ENCODE measurements at places on chromosomes 11 and 22.

DNA sequence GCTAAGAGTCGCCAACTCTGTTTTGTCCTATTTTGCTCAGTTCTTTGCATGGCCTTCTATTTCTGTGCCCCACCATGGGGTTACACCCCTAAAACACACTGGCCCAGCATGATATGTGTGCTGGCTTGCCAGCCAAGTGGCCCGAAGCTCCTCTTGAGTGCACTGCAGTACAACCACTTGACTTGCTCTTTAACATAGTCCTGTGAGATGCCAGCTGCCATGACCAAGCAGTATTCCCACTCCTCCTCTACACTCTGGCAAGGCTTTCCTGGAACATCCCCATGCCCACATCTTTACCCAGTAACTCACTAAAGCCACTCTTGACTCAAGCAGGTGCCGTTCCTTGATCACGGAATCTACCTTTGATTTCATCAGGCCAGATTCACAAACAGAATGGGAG, 102.9 kb upstream of the GAL start:
- no peak for DNase-seq

DNA sequence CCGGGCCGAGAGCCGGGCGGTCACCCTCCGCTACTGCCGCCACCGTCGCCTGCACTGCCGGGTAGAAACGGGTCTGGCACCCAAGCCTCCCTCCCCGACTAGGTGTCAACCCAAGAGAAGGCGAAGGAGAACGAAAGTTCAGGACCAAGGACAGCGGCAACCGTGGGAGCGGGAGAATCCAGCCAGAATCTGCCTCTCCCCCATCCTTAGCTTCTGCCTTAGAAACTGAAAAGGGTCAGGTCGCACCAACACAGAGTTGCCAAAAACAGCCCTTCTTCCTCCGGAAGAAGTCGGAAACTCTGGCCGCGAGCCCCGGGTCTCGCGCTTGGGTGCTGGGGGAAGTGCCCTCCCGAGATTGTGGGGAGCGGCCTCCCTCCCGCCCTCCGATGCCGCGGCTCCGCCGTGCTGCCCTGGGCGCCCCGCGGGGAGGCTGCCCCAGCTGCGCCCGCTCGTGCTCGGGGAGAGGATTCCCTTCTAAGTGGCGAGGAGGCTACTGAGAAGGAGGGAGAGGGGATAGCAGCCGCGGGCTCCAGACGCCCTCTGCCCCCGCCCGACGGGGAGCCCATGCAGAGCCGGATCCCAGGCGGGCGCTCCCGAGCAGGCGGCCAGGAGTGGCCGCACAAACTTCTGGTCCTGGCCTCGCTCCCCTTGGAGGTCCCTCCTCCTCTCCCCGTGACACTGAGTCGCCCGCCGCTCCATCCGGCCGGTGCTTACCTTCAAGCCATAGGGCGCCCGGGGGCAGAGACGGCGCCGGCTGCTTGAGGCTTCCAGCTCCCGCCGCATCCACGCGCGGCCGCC, 637 bp downstream of the DRD2 start:
- no peak for DNase-seq

GRCh38 chr11:7573193-7573557, 59.4 kb downstream of the PPFIBP2 start:
- DNase-seq: no peak

DNA sequence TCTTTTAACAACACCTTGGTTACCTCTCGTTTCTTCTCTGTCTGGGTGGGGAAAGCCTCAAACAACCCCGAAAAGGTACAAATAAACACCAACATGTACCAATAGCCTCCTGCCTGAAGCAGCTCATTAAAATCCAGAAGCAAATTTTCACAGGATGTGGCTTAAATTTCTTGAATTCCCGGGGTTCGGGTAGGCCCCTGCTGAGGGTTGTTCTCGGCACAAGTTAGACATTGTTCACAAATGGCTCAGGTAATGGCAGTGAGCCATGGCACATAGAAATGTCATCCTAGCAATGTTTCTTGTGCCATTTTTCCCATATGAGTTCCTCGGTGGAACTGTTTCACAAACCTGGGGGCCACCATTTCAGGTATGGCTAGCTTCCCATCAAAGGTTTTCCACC, 19.7 kb upstream of the GLYATL1 start:
- DNase-seq: no peak

- DNase-seq: no peak
These were observed 9.1 kb downstream of the SMTNL1 start for GRCh38 chr11:57546451-57546850.

- no peak for DNase-seq
These were observed 4.8 kb upstream of the ELFN2 start for GRCh38 chr22:37431801-37432707.

- no peak for DNase-seq
These were observed 10.0 kb downstream of the PRR33 start for GRCh38 chr11:1881442-1882264.

GRCh38 chr22:30649430-30650007, 13.9 kb downstream of the SLC35E4 start:
- DNase-seq: peak; percentile 78

GRCh38 chr11:2681408-2682145, 18.2 kb downstream of the KCNQ1OT1 start:
- DNase-seq: no peak

- no peak for DNase-seq
These were observed 118.8 kb upstream of the VPREB1 start for GRCh38 chr22:22125579-22126468.

DNA sequence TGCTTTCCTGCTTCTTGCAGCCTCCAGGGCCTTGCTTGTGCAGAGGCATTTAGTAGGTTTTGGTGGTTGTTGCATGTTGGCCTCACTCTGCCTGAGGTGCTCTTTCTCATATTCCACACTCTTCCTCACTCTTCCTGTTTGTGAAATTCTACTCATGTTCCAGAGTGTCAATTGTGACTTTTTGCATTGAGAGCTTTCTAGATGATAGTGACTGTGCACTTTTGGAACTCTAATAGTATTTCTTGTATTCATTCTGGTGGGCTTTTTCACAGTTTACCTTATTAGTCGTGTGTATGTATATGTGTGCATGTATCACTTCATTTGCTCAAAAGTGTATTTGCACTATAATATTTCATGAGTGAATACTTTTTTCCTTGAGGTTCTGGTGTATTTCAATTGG, 11.3 kb downstream of the HSD17B12 start:
- no peak for DNase-seq

GRCh38 chr22:45413013-45413367, 409 bp downstream of the SMC1B start:
- DNase-seq: no peak

DNA sequence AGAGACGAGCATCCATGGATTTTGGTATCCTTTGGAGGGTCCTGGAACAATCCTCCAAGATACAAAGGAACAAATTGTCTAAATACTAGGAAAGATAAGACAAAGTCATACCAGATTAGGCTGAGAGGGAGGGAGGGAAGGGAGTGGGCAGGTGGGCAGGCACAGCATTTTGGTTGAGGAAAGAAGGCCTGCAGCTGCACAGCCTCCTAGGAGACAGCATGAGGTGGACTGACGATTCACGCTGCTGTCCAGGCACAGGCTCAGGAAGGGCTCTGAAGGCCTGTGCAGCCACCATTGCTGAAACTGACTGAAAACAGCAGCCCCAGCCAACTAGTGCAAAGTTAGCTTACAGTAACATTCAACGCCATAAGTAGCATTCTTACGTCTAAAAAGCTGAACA, 64.7 kb downstream of the PACSIN2 start:
- DNase-seq: no peak

DNA sequence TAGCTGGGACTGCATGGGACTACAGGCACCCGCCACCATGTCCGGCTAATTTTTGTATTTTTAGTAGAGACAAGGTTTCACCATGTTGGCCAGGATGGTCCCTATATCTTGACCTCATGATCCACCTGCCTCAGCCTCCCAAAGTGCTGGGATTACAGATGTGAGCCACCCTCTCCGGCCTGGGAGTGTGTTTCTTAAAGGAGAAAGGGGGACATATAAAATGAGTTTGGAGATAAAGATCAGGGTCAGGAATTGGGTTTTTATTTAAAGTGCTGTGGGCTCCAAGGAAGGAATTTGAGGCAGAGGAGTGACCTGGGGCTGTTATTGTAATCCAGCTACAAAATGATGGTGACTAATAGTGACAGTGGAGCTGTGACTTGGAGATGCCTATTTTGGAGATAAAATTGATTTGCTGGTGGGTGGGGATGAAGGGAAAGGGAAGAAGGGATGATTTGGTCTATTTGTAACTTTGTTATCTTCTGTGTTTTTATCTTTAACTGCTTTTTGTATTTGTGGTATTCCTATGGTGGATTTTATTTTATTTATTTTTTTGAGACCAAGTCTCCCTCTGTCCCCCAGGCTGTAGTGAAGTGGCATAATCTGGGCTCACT, 5.0 kb downstream of the CRKL start:
- DNase-seq: no peak

DNA sequence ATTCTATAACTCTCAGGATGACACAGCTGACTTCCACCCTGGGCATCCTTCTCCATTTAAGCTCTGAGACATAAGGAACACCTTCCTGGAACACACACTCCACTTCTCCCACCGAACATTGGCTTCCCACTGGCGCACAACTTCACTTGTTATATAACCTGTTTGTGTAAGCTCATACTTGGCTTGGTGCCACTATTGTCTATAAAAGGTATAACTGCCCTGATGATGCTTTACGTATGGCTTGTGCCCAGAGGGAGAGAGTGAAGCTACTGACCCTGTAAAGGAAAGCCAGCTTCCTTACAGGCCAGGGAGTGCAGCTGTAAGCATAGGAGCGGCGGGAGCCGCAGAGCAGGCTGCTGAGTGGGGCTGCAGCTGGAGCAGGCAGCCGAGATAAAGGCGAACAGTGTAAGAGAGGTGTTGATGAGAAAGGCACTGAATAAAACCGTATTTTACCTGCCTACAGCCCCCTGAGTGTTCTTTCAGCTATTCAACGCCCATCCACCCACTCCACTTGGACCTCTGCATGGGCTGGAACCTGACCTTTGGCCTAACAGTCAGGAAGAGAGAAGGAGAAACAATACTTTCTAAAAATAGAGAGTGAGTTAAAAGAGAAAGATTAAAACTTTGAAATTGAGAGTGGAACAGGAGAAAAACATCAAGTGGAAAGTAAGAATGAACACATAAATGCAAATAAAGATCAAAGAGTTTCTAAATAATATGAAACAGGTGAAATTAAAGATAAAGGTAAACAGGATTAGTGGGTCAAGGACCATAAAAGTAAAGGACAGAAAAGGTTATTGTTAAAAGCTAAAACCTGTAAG, 252.1 kb upstream of the ARHGAP42 start:
- no peak for DNase-seq

GRCh38 chr22:19802001-19802893, 41.7 kb downstream of the TBX1 start:
- DNase-seq: no peak

- no peak for DNase-seq
These were observed 7.0 kb upstream of the ARHGAP42 start for GRCh38 chr11:100680070-100680469.

GRCh38 chr11:128767591-128768001, 73.7 kb downstream of the FLI1 start:
- no peak for DNase-seq

DNA sequence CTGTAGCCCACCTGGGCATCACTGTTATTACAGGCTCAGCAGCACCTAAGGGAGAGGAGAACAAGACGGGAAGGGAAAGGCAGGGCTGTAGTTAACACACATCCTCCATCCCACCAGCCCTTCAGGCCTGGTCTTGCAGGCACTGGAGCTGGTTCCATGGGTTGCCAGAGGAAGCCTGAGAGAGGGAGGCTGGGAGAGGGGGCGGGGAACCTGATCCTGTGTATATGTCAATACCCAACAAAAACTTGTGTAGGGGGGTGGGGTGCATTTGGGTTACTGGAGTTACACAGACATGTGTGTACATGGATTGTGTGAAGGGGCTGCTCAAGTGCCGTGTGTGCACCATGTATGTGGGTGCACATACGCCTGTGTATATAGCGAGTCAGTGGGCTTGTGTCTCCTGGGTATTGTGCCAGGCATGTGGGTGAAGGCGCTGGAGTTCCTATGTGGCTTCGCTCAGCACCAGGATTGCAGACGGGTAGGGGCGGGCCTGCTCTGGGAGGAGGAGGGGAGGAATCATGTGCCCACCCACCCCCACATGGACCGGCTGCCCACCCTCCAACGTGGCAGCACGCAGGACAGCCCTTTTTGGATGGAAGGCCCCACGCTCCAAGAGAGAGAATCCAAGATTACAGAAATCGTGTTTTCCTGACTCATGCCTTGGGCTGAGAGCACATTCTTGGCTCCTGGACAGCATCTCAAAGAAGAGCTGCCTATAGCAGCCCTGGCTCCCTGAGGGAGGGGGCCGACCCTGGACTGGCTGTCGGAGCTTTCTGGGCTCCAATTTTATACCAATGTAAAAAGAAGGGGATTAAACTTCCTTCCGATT, 4.2 kb upstream of the SERPINH1 start:
- no peak for DNase-seq

DNA sequence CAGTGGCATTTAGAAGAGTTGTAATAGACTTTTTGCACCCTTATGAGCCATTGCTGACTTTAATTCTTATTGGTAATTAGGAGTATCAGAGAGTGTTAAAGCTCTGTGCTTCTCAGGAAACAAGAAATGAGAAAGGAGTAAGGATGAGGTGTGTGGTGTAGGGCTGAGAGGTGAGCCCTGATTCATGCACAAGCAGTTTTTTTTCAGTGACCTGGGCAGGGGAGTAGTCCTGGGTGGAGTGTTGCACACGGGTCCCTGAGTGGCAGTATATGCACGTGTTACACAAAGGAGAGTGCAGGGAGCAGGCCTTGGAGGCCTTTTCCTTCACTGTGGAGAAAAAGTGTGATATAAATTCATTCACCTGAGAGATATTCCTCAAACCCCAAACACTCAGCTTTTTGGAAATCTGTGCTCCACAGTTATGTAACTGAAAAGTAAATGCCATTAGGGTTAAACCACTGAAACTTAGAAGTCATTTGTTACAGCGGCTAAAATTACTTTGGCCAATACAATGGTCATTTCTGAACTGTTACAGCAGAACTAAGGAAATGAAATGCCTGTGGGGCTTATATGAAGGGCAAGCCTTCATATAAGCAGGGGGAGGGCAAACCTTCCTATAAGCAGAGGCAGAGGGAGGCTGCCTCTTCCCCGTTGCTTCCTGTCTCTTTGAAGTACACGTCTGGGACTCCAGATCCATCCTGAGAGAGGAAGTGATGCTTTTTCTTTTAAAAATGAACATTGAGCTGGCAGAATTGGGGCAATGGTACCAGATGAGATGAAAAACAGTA, 62.6 kb upstream of the OLFML1 start:
- no peak for DNase-seq

- DNase-seq: no peak
These were observed 35.1 kb downstream of the FLI1 start for GRCh38 chr11:128728767-128729587.

- no peak for DNase-seq
These were observed 414.7 kb downstream of the LRRC4C start for GRCh38 chr11:41044747-41045146.

DNA sequence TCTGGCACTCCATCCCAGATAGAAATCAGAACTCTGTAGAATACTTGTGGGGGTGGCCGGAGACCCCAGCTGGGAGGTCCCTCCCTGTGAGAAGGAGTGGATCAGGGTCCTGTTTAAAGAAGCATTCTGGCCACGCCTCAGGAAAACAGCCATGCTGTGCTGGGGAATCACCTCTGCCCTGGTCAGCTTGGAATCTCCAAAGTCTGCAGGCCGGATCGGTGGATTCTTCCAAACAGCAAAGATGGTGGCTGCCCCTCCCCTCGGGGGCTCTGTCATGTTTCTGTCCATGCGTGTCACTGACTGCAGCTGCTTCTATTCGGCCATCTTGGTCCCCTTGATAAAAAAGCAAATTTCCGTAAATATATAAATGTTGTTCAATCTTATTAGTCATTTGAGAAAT, 365.9 kb downstream of the JRKL start:
- no peak for DNase-seq

Measured in stimulated activated CD4-positive, alpha-beta T cell treated with anti-CD3 and anti-CD28 coated beads, TNF-alpha, amount 100 ng/mL, for 4 hours (primary cell).